ENCODE measurements at places on chromosomes 5 and 9.

- DNase-seq, result no peak
Measured at GRCh38 chr5:4802044-4802443, 338.1 kb upstream of the ADAMTS16 start.

- DNase-seq, result no peak
Measured at GRCh38 chr5:76283670-76284069, 119.4 kb upstream of the IQGAP2 start.

DNA sequence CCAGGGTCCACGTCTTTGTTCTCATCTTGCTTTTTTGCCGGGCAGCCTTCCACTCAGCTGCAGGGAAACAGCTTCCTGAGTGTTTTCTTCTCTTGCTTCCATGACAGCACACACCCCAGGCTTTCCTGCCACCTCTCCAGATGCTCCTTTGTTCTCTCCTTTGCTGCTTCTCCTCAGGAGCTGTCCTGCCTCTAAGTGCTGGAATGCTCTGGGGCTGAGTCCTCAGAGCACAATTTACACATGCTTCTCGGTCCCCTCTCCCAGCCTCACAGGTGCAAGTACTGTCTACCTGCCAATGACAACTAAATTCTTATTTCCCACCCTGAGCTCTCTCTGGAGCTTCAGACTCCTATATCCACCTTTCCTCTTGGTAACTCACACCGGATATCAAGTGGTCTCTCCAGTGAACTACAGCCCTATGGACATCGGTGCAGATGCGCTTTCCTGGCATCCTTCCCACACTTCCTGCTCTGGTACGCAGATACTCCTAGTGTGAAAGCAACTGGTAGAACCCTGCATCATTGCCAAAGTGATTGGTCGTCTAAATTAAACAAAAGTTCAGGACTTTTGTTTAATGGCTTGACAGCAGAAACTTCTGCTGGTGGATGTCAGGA is 13.4 kb upstream of the ACSL6 start:
- no peak for DNase-seq

DNA sequence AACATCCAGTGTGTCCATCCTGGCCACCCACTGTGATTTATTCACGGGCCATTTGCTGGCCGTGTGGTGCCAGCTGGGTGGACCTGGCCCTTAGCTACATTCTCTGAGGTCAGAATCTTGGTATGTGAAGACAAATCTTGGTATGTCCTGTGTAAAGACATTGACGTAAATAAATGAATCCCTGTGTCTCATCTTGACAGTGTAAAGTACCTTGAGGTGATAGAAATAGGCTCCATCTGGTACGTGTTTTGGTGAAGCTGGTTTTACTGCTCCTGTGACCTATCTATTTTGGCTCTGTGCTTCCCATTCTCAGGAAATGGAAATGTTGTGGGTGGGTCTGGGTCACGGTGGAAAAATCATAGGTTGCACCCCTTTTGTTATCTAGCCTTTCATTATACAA is 245.4 kb upstream of the ANKH start:
- DNase-seq, result no peak

Measured in NCI-H82 (cell line).